Cerebellum (tissue), 4 donors: ENCODE measurements at places on chromosomes 7 and 10. TPM values are rescaled to one million over a fixed set of nuclear protein-coding genes. Genes with fewer than 3 reads are reported as not detected.

Gene APBB1IP
- total RNA-seq: 1.6 TPM

Gene RAB19
- not detected for total RNA-seq

Gene SPDYE2
- total RNA-seq: not detected

DNA sequence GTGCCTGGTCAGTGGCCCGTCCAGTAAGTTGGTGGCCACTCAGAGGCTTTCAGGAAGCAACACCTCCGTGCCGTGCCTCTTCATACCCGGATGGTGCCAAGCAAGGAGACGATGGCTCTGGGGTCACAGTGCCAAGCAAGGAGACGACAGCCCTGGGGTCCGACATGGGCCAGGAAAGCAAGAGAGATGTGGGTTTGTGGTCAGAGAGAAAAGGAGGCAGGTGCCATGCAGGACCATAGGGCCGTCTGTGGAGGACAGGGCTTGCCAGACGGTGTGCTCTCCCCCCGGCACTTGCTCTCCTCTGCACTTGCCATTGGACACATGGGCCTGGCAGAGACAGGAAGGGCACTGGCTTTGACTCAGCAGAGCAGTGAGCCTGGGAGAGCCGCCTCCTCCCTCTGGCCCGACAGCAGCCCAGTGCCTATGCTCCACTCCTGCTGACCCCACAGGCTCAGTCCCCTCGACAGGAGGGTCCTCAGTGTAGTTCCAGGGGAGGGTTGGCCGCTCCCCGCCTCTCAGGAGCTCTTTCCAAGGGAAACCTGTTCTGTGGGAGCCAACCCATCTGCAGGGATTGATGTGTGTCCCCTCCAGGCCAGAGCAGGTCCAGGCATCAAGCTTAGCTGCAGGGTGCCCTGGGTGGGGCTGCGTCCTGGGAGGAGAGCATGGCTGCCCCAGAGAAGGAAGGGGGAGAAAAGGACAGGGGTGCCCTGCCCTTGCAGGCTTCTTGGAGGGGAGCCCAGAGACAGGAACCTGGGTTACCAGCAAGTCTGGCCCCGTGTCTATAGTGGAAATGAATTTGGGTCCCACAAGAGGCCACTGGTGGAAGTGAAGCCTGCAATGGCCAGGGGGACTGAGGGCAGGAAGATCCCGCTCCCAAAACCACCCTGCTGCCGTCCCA lies 7.6 kb upstream of the CALML5 start:
- no peak for DNase-seq

DNA sequence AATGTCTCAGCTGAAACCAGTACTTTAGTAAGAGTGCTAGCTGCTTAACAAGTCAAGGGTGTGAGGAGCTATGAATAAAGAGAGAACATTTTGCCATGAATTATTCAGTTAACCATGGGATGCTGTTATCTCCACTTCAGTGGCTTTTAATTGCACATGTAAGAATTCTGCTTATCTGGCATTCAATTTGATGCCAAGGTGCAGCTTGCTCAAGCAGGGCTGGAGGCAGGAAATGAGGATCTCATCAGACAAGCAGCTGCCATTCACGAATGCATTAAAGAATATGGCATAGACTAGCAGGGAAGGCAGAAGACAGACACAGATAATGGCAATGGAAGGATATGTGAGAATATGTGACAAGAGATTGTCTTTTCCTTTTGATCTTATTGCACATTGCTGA lies 697.8 kb downstream of the NRG3 start:
- DNase-seq: peak; percentile 1
